ENCODE measurements at places on chromosomes 11 and 22.
A peak's percentile ranks its signal among the peaks of the same experiment; 100 is the strongest.

DNA sequence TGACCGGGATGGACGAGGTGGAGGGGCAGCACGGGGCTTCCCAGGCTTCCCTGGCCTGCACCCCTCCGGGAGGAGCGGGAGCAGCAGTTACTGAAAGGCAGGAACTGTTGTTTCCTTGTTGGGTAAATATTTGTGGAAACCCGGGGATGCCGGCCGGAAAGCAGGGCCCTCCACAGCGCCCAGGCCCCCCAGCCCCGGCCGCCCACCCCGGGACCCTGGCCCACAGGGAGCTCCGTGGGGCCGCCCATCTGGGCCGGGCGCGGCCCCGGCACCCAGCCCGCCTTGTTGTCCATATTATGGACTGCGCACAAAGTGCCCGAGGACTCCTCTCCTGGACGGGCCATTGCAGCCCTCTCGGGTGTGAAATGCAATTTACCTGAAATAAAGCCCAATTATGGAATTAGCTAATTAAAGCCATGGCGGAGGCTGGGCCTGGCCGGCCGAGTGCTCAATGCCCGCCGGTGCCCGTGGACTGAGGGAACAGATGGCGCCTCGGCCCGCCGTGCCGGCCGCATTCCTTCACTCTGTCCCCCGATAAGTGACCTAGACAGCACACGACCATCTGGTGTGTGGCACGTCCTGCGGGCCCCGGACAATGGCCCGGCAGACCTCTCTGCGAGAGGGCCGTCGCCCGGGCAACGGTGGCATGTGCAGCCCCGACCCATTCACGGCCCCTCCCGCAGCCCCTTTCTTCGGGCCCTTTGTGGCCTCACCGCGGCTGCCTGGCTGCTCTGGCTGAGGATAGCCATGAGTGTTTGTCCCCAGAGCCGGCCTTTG is 35.4 kb downstream of the CDKN1C start:
- DNase-seq = no peak

- no peak for DNase-seq
Measured at GRCh38 chr22:21701384-21701971, 34.1 kb downstream of the YPEL1 start.

DNA sequence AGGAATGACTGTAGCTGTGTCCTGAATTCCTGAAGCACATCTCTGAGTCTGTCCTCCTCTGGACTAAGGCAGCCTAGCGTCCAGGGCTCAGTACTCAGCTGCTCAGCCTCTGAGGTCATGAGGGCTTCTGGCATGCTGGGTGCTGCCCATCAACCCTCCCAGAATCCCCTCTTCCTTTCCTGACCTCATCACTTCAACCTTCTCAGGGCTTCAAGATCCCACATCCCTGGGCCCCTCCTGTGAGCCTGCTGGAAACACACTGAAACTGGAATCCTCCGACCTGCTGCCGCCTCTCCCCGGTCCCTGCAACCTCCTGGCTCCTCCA is 803 bp downstream of the KRTAP5-8 start:
- no peak for DNase-seq

DNA sequence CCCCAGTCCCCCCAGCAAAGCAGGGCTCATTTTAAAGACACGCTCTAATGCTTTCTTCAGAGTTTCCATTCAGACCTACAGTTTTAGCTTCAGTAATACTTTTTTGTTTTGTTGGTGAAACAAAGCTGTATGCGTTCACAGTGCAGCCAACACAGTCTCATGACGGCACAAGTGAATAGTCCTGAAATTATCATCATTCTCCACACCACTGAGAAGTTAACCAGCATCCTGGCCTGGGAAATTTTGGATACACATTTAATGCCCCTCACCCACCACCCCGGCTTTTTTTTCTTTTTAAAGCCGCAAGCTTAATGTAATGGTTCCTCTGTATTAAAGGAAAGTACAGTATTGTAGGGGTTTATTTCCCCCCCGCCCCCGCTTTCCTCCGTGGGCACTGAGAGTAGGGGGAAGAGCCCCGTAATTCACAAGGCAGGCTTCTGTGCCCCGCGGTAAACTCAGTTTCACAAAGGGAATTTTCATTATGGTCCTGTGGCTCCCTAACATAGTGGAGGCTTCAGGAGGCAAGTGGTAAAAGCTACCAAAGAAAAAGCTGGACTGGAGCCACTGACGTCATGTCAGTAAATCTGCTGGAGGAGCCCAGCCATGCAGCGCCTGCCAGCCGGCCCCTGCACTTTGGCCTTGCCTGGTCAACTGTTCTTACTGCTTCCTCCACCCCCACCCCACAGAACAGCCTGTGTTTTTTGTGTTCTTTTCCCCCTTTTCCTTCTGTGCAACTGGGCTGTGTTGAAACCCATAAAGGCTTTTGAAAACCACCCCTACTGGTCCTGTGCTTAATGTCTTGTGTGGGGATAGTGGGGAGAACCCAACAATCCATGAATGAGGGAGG is 18.2 kb downstream of the TEAD1 start:
- DNase-seq = no peak

GRCh38 chr11:124085583-124085982 is 29.7 kb upstream of the VWA5A start:
- no peak for DNase-seq

- DNase-seq = no peak
Measured at GRCh38 chr11:44563711-44564110, 1.8 kb upstream of the CD82 start.

GRCh38 chr11:130212431-130212961 is 52.9 kb downstream of the ST14 start:
- peak; percentile 27 for DNase-seq

GRCh38 chr22:33492210-33492651 is 428.0 kb downstream of the LARGE1 start:
- no peak for DNase-seq

- DNase-seq = no peak
Measured at GRCh38 chr11:27965559-27965958, 142.4 kb downstream of the KIF18A start.

GRCh38 chr11:2194877-2195755 is 23.5 kb upstream of the TH start:
- peak; percentile 76 for DNase-seq

Measured in H9 (cell line).